Amygdala (tissue), 56 donors: ENCODE measurements at places on chromosomes 16 and 17.

- DNase-seq = peak; percentile 86
These were observed 4.7 kb upstream of the LCMT1 start for GRCh38 chr16:25106567-25107465.

DNA sequence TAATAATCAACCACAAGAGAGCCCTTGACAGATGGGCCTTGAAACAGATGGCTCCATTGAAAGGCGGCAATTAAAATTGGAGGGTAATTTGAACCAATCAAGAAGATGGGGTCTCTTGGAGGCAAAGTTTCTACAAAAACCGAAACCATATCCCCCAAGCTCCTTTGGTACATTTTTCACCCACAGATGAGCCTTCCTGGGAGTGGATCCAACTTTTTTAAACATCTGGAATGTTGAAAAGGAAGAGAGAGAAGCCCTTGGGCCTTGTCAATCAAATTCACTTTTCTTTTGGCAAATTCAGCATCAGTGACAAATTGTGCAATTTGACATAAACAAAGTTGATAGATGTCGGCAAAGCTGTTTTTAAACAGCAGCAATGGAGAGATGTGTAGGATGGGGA, 13.2 kb upstream of the NUP93 start:
- no peak for DNase-seq

GRCh38 chr17:39236981-39237441, 11.3 kb upstream of the STAC2 start:
- DNase-seq = no peak

DNA sequence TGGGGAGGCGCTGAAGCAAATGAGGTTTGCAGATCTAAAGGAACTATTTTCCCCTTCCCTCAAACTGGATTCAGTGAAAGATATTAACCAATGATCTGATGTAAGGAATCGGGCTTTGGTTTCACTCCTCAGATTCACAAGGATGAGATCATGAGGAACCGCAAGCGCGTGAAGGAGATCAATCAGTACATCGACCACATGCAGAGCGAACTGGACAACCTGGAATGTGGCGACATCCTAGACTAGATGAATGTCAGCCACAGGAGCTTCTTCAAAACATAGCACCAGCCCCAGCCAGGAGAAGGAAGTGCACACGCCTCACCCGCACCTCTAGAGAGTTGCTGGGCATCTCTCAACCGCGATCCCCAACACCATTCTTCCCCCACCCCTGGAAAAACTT, 22.5 kb downstream of the ATPAF2 start:
- DNase-seq = no peak

DNA sequence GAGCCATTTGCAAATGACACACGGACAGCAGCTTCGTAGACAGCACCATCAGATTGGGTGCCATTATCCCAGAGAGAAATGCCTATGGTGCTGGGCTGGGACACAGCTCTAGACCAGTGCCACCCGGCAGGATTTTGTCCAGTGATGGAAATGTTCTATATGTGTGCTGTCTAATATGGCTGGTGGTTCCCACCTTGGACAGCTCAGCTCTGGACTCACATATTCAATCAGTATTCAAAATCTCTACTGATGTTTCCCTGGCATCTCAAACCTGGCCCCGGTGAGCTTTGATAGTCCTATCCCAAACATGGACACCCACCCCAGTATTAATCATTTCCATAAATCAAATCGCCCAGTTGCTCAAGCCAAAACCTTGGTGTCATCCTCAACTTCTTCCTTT, 23.0 kb downstream of the FA2H start:
- no peak for DNase-seq

DNA sequence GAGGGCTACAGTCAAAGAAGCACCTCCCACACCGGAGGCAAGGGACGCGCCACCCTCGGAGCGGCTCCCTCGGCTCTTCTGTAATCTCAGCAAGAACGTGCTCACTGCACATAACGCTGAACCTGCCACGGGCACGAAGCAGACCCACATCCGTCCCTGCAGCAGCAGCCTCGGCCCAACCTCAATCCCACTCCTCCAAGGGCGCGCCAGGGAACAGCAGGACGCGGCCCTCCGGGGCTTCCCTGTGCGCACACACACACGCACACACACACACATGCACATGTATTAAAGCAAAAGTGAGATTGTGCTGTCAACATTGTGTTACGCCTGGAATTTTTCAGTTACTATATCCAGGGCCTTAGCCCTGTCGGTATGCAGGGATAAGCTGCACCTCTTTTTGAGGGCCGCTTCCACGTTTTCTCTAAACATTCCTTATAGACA, 54.0 kb downstream of the TBC1D16 start:
- no peak for DNase-seq

DNA sequence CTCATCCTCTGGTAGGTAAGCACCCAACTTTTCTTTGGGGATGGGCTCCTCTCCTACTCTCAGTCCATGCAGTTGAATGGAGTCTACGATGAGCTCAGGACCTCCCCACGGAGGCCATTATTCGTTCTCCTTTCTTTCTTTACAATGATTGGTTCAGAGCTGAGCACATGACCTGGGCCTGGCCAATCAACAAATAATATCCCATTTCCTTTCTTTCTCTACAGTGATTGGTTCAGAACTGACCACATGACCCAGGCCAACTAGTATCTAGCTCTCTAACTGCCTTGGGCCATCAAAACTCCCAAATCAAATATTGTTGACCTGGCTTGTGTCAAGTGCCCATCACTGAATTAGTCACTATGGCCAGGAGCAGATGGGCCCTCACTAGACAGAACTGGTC, 129.2 kb downstream of the USP31 start:
- DNase-seq = no peak

GRCh38 chr17:56834380-56835263, 671 bp downstream of the DGKE start:
- DNase-seq = no peak

DNA sequence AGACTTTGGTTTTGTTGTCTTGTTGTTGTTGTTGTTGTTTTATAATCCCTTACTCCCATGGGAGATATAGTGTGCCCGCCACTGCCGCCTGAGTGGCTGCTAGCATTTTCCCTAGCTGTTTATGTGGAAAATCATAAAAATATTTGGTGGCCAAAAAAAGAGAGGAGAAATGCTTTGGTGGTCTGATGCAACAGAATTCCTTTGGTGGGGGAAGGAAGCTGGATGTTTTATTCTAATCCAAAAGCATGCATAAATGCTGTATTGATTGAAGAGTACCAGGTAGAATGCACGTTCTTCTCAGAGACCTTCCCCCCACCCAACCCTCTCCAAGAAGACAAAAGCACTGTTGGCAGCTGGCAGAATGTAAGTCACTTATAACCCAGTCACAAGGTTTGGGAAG, 93.2 kb downstream of the C17orf67 start:
- no peak for DNase-seq

GRCh38 chr17:81388091-81388611, 7.1 kb upstream of the BAHCC1 start:
- DNase-seq = no peak

GRCh38 chr17:76208120-76208519, 32.2 kb downstream of the RNF157 start:
- no peak for DNase-seq

DNA sequence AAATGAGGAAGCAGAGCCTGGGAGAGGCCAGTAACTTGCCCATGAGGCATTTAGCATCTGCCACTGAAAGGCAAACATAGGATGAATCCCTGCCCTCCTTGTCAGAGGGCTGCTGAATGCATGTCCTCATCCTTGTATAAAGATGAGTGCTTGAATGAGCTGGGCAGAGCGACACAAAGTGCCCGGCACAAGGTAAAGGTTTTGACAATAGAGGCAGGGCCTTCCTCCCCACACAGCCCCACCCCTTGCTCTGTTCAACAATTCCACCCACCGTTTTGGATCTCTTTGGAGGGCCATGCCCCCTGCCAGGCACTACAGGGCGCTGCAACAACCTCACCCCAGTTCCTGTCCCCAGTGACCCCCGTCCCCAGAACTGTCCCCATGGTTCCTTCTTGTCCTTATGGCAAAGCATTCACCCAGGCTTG, 1.4 kb upstream of the KRT19 start:
- DNase-seq = no peak

DNA sequence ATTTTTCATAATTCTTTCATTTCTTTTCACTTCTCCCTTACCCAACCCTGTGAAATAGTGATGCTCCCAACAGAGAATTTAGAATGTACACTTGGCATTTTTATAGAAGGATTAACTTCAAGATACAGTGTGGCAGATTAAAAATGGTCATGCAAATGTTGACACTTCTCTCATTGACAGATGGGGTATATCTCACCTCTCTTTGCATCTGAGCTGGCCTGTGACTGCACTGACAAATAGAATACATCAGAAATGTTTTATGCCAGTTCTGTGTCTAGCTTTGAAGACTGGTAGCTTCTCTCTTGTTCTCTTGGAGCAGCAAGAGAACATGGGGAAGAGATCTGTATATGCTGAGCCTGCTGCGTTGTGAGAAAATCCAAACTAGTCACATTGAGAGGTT, 949.6 kb downstream of the CDH11 start:
- no peak for DNase-seq

DNA sequence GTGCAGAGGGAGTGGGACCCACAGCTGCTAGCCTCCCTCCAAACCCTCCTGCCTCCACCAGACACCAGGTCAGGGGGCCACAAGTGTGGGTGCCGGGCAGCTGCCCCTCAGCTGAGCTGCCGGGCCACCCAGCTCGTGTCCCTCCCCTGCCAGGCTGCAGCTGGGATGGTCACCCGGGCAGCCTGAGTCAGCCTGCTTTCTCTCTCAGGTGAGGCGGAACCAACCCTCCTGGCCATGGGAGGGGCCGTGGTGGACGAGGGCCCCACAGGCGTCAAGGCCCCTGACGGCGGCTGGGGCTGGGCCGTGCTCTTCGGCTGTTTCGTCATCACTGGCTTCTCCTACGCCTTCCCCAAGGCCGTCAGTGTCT, 6.9 kb downstream of the SLC16A3 start:
- DNase-seq = no peak

DNA sequence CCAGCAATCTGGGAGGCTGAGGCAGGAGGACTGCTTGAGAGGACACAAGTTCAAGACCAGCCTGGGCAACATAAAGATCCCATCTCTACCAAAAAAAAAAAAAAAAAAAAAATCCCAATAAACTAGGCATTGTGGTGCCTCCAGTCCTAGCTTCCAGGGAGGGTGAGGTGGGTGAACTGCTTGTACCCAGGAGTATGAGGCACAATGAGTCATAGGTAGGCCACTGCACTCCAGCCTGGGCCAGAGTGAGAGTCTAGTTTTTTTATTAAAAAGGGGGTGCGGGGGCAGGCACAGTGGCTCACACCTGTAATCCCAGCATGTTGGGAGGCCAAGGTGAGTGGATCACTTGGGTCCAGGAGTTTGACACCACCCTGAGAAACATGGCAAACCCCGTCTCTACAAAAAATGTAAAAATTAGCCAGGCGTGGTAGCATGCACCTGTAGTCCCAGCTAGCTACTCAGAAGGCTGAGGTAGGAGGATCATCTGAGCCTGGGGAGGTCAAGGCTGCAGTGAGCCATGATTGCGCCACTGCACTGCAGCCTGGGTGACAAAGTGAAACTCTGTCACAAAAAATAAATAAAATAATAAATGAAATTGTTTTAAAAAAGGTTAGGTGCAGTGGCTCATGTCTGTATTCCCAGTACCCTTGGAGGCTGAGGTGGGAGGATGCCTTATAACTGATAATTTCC, 7.8 kb upstream of the CHST6 start:
- no peak for DNase-seq

- no peak for DNase-seq
These were observed 82.1 kb downstream of the GPR139 start for GRCh38 chr16:19991614-19992013.

DNA sequence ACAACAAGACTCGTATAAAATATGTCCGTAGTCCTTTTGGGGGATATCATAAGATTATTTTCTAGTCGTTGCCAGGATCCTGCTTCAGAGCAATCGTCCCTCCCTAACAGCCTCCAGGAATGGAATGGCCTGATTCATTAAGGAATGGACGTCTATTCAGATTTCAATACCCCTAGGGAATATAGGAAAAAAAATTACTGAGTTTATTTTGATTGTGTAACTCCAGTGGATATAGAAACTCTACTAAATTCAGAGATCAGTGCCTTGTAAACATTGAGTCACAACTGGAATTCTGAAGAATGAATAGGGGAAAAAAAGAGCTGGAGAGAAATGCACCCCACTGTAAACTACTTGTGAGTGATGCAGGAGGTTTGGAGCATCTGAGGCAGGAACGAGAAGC, 1171.5 kb upstream of the GOT2 start:
- no peak for DNase-seq

DNA sequence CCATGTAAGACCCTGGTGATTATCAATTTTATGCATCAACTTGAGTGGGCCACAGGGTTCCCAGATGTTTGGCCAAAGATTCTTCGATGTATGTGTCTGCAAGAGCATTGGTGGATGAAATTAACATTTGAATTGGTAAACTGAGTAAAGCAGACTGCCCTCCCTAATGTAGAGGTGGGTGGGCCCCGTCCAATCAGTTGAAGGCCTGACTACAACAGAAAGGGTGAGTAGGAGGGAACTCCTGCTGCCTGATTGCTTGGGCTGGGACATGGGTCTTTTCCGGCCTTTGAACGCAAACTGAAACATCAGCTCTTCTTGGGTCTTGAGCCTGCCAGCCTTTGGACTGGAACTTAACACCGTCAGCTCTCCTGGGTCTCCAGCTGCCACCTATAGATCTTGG, 90.6 kb downstream of the BMERB1 start:
- no peak for DNase-seq

DNA sequence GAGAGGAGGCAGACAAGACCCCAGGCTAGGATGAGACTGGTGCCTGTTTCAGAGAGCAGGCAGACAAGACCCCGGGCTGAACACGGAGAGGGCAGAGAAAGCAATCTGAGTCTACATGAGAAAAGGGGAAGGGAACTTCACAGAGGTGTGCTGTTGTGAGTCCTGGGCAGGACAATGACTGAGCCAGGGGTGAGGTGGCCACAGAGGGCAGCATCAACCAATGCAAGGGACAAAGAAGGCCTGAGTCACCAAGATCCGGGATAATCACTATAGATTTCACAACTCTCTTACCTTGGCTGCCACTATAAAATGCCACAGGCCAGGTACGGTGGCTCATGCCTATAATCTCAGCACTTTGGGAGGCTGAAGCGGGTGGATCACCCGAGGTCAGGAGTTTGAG, 89.0 kb downstream of the SLC39A11 start:
- DNase-seq = no peak

DNA sequence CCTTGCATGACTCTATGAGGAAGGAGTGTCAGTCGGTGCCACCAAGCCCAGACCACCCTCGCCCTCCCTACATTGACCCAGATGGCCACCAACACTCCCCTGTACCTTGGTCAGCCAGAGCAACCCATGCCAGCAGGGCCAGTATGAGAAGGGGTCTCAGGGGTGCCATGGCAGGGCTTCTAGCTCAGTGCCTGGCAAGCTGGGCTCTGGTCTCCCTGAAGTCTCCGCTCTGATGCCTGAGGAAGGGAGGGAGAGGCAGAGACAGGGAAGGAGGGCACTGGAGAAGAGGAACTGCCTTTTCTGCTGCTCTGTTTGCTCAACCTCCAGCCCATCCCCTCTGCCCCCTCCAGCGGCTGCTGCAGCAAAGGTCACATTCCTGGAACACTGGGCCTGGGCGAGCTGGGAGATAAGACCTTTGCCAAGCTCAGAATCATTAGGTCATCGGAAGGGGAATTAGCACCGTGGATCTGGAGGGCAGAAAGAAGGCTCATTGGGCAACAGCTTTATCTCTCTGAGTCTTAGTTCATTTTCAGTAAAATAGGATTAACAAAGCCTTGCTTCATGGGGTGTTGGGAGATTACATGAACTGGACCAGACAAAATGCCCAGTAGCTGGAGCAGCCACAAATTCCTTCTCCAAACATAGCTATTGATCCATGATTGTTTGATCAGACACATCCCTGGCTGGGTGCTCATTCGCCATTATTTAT, at the start of gene VTN:
VTN (minus strand) TSS at position 273 of the 709 bp plus-strand sequence; CDS start at position 169, 104 bp downstream.
- DNase-seq = no peak

- no peak for DNase-seq
These were observed 133.2 kb upstream of the AXIN2 start for GRCh38 chr17:65694601-65695000.

GRCh38 chr17:1374431-1375177, 25.4 kb downstream of the YWHAE start:
- DNase-seq = no peak
